ENCODE measurements at places on chromosomes 2 and 18.

- DNase-seq: no peak
These were observed 61.4 kb downstream of the GPR39 start for GRCh38 chr2:132477962-132478361.

DNA sequence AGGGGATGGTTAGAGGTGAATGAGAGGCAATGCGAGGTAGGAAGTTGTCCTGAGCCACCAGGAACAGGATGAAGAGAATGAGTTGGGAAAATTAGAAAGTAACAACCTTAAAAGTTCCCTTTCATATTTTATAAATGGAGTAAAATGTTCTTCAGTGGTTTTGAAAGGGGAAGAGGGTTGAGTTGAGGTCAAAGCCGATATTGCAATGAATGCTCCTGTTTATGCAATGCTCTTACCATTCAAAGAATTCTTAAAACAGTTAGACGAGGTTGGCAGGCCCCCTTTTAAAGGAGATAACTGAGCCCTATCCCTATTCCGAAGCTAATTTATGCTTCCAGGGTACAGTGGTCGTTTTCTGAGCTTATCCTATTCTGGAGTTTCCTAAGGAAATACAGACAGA is 2110.3 kb upstream of the CELF4 start:
- no peak for DNase-seq

DNA sequence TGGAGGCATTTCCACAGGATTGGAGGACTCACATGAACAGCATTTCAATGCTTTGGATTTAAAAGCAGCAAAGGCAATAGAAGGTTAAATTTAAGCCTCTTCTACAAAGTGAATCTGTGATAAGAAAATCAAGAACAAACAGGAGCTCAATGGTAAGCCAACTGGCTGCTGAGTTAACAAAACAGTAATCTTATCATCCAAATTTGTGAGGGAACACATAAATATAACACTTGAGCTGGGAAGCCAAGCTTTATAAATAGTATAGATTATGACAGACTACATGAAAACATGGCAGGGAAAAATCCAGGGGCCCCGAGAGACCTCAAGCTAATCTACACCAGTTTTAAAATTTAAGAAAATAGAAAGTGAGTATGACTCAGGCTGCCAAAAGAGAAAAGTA is 108.5 kb upstream of the PGAP1 start:
- no peak for DNase-seq

DNA sequence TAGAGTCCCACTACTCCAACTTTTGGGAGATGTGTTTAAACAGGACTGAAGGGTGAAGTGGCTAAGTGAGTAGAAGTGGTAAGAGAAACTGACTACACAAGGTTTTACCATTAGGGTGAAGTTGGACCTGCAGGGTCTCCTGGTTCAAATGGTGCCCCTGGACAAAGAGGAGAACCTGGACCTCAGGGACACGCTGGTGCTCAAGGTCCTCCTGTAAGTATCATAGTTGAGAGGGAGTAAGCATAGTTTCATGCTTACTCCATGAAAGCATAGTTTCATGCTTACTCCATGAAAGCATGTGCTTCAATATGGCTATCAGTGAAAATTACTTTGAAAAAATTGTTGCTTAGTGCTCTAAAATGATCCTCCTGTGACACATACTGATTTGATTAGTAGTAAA is 19.1 kb downstream of the COL3A1 start:
- DNase-seq: no peak

- no peak for DNase-seq
These were observed 365.3 kb downstream of the SATB2 start for GRCh38 chr2:199092419-199092818.

GRCh38 chr2:215680605-215681598 is 245.0 kb upstream of the FN1 start:
- DNase-seq: no peak

- DNase-seq: no peak
These were observed 148.4 kb upstream of the SPRED2 start for GRCh38 chr2:65580824-65581223.

DNA sequence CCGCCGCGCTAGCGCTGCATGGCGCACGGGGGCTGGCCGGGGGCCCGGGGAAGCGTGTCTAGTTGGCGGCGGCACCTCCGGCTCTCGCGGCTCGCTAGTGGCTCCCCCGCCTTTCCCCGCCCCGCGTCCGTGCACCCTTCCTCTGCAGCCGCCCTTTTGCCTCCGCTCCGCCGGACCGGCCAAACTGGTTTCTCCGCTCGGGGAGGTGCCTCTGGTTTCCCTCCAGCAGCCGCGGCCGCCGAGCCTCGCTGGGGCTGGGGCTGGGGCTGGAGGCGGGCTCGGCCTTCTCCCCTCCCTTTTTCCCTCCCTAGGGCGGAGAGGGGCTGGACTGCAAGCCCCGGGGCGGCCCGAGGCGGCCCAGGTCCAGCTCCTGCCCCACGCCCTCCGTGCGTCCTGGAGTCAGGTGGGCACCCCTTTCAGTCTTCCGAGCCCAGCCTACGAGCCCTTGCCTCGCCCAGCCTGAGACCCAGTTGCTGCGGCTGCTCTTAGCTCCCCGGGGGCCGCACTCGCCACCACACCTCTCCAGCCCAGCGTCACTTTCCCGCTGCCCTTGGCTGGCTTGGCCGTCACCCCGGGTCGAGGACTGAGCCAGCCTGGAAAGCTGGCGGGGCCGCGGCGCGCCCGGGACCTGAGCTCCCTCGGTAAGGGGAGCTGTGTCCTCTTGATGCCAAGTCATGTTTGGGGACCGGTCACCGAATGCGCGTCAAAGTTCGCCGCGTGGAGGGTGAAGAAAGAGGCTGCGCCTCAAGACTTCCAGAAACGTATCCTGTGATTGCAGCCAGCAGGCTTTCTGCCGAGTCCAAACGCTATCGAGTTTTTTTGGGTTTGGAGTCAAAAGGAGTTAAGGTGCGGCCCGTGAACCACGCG is at the start of gene ATP8B1:
Gene ATP8B1 (minus strand): TSS at position 213 of the 867 bp plus-strand sequence. CDS start 71,508 bp downstream, outside the sequence.
- no peak for DNase-seq

DNA sequence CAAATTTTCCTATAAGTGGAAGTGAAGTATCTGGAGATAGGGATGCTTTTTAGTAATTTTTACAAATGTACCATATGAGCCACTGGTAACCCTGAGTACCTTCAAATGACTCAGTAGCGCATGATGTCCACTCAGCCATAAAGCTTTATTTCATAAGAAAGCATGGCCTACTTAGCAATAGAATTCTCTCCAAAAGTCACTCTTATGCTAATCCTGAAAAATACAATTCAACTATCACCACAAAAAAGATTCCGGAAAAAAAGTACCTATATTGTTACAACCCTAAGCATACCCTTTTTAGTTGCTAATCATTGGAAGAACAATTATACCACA is 732.2 kb downstream of the SOCS6 start:
- no peak for DNase-seq

- DNase-seq: no peak
These were observed 739.5 kb downstream of the SOCS6 start for GRCh38 chr18:71028285-71028762.

GRCh38 chr2:45708501-45708900 is 57.0 kb downstream of the PRKCE start:
- no peak for DNase-seq

GRCh38 chr2:222919841-222920526 is 59.1 kb downstream of the ACSL3 start:
- no peak for DNase-seq

DNA sequence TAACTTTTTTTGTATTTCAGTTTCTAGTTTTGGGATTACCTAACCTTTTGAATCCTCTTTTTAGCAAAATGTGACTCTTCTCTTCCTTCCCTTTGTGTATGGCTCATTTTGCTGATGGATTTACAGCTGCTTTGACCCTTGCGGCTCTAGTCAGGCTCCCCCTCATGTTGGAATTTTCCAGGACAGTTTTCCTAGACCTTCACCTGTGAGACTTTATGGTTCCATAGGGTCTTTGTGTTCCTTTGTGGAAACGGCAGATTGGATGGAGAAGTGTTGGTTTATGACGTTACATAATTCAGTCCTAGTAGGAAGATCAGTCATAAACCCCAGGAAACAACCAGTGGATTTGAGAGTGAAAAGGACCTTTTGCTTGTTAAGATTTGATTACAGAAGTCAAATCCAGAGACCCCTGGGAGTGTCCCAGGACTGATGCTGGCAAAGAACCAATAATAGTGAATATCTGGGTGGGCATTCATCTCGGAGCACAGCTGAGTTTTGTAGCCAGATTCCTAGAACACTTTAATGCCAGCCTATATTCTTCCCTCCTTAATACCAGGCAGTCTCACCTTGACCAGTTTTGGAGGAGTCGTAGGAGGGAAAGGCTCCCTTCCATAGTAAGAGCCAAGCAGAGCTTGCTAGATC is 42.7 kb downstream of the SOCS6 start:
- no peak for DNase-seq

DNA sequence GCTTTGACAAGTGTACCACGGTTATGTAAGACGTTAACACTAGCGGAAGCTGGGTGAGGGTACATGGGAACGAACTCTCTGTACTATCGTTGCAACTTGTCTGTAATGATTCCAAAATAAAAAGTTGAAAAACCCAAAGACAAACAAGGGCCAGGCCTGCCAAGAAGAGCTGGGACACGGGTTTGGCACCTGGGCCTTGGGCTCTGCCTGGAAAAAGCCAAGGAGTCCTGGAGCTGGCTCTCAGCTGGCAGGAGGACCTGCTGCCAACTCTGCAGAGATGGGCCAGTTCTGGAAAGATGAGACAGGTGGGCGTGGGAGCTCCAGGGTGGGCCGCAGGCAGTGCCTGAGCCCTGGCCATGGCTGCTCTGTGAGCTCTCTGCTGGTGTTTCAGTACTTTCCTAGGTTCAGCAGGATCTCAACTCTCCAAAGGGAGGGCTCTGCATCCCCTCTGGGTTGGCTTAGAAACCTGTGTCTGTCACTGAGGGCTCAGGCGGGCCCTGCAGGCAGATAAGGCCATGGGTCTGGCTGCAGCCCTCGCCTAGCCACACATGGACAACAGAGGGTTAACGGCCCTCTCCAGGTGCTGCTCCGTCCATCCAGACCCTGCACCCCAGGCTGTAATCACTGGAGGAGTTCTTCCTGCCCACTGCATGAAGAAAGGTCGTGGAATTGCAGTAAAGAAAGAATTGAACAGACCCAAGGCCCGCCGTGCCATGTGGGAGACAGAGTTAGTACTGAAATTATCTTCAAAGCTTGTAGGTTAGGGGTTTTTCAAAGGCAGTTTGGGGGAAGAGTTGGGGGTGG is 89.9 kb downstream of the RHOB start:
- DNase-seq: no peak

DNA sequence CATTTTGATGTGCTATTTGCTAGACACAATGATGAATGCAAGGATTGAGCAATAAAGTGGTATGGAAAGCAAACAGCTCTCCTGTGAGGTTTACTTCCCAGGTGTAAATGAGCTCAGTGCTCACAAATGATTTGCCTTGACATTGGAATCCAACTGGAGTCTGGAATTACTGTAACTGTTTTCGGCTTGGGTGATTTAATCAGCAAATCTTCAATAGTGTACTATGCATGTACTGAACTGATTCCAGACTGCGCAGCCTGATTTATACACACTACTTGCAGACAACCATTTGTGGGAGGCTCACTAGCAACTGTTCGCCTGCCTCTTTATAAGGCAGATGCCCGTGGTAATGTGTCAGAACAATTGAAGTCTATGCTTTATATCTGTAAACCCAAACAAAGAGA is 27.9 kb upstream of the SOX11 start:
- no peak for DNase-seq

- no peak for DNase-seq
These were observed 33.1 kb upstream of the ADNP2 start for GRCh38 chr18:80075940-80076339.

- no peak for DNase-seq
These were observed 160.6 kb downstream of the MTCL1 start for GRCh38 chr18:8865934-8866333.

DNA sequence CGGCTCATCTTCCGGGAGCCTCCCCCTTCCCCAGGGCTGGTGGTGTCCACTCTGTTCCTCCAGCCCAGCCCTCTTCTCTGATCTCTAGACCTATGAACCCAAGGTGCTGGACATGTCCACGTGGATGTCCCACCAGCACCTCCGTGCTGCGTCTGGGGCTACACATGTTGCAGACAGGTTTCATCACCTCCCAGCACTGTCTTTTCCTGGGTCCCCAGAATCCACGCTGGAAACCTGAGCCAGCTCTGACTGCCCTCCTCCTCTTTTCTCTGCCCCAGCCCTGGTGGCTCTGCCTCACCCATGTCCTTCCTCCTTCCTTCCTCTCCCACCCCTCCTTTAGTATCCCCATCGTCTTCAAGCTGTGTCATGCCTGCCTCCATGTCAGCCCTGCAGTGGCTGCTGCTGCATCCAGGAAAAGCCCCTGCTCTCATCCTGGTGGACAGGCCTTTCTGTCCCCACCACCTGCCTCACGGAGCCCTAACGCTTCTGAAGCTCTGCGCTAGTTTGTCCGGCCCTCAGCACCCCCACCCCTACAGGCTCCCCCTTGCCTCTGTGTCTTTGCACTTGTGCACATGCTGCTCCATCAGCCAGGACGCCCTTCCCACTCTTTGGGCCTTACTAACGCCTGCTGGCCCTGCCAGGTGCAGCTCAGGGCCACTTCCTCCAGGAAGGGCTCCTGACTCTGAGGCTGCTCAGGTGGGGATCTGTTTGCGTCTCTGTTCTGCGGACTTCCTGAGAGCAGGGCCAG is 105.9 kb downstream of the DYSF start:
- no peak for DNase-seq

- no peak for DNase-seq
These were observed 31.7 kb downstream of the LPIN2 start for GRCh38 chr18:2981212-2981728.

- no peak for DNase-seq
These were observed 90.3 kb downstream of the RTP5 start for GRCh38 chr2:241959751-241960269.

DNA sequence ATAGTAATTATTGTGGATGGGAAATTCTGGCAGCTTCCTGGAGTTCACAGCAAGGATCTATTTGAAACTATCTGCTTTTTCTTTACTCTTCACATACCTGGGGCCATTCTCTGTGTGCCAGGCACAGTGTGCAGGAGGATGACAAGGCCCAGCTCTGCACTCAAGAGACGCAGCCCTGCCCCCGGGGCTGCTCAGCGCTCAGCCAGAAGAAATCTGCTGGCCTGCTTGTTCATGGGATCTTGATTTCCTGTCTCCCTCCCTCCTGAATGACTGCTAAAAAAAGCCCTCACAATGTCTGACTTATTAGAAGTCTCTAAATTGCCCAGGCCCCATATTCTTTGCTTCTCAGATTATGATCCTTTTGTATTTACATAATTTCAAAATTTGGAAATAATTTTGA is 210.9 kb downstream of the DCDC2C start:
- no peak for DNase-seq

All from activated CD4-positive, alpha-beta T cell treated with anti-CD3 and anti-CD28 coated beads, Interleukin-2, amount 50 U/mL, for 4 hours (primary cell).